RPMI8226 (cell line): ENCODE measurements at places on chromosomes 3 and 15.

- DNase-seq, result no peak
Measured at GRCh38 chr15:71302861-71303410, 187.7 kb downstream of the THSD4 start.

DNA sequence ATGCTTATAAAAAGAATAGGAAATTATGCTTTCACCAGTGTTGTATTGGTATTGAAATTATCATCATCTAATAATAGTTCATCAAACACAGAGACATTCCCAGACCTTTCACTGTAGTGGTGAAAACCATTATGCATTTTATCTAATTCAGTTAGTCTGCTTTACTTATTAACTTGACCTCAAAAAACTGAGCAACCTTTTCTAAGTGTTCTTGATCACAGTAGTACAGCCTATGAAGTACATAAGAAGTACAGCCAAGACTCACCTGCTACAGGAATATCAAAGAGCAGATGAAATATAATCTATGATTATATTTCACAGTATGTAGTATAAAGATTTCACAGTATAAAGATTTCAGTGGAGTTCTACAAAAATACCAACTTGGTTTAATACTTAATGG is 75.2 kb downstream of the FILIP1L start:
- DNase-seq, result no peak

DNA sequence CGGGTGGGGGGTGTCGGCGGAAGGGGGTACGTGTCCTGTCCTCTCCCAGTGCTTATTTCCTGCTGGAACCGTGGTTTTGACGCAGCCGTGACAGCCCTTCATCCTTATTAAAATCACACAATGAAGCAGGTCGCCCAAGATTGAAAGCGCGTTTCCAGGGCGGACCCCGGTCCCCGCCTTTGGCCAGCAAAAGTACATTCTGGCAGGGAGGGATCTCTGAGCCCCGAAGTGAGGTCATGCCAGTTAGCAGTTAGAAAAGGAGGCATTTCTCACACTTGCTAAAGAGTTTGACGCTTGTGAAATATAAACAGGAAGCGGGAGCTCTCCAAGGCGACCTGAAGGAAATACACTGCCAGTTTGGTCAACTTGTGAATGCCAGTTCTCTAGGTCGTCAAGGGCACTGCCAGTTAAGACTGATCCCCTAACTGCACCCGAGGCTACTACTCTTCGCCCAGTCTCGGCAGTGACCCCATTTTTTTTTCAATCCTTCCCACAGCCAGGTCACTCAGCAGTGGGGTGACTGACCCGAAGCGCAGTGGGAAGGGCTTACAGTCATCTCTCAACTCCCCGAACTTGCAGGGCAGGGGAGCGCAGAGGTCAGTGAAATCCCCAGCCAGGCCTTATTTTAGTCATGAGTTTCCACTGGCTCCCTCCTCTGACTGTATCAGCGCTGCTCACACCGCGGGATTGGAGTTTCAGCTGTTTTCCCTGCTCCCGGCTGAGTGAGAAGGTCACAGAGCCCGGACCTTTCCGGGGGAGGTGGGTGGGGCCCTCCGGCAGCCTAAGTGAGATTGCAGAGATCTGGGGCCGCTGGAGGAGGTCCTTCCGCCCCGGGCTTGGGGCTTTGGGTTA is 2.0 kb upstream of the BHLHE40 start:
- peak; percentile 66 for DNase-seq

DNA sequence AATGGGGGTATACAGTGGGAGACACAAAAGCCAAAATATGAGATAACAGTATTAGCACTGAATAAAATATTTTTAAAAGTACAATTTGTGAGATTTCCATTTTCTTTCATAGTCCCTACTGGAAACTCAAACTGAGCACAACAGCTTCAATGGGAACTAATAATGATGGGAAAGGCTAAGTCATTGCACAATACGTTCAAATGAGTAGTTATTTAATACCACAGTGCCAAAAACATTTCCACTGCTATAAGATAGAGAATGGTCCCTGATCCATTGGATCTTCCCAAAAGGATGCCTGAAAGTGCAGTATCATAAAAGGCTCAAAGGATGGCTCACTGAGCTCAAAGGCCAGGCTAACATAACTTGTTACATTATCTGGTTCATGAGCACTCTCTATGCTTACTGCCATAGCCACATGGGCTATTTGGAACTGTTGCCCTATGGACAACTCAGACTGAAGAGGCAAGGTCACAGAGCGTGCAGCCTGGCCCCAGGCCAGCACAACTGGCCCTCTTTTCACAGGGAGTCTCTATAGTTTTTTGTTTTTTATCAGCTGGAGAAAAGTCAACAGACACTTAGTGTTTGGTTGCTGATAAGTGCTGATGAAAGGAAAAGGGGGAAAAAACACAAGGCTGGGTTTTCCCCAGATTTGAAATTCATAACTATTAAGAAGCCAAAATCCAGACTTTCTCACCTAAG is 54.1 kb upstream of the PPIB start:
- no peak for DNase-seq

- peak; percentile 94 for DNase-seq
Measured at GRCh38 chr3:9362731-9363530, at the start of gene THUMPD3. TSS of gene THUMPD3 (plus strand) at chr3:9363054. CDS start at chr3:9365069, 2,015 bp downstream.

DNA sequence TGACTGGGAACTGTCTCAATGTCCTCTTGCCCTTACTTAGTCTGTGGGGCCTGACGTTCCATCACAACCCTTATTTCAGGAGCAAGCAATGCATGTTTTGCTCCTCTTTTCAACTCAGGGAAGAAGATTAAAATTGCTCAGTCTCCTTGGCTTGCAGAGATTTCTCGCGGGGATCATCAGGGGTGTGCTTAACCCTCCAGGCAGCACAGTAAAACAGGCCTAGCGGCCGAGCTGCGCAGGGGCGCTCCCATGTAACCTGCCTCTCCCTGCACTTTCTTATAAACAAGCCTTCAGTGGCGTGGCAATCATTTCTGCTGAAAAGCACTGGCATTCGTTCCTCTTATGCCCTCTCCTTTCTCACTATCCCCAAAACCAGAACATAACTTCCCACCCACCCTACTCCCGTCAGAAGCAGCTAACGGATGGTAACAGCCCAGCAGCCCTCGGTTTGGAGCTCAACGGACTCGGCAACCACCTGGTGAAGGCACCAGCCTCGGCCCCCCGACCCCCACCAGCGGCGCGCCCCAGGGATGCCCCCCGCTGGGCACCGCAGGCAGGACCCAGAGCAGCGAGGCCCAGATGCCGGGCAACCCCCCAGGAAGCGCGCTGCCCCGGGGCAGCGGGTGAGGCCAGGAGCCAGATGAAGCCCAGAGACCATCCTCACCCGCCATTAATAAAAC is 1.1 kb downstream of the MCF2L2 start:
- DNase-seq, result no peak

DNA sequence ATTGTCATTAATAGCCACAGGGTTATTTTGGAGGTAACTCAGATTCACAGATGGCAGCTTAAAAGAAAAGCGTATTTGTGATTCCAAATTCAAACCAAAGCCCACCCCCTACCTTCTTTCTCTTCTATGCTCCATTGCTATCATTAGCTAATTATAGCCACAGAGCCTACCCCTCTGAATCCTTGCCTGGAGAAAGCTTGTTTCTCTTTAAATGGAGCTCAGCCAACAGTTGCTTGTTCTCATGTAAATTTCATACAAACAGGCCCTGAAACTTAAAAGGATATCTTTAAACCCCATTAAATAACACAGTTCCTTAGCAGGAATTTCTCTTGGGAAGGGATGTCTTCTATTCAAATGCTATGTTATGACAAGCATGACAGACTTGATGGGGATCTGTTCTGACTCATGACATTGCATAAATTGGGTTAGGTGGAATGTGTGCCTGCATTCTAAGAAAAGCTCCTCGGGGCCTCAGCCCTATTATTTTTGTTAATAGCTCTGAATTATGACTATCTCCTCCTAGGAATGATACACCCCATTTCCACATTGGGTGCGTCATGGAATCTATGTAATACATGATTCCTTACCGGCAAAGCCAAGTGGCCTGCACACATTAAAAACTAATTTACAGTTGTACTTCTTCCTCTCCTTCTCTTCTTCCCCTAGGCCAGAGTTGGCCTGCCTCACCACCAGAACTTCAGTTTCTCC is 265.8 kb downstream of the TAFA4 start:
- no peak for DNase-seq

DNA sequence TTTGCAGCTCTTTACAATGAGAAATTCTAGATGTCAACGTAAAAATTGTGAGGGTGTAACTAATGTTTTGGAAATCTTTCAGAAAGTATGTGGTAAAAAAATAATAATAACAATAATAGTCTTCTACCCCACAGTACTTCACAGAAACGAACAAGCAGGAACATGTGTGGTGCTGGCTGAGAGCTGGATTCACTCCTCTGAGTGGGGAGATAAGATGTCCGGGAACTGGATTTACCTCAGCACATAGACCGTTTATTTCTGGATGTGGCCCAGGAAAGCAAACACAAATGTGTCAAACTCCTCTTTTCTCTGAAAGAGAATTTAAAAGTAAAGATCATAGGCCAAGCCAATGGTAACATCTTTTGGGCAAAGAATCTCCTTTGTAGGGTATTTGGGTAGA is 103.4 kb downstream of the SLC49A4 start:
- DNase-seq, result no peak

- DNase-seq, result peak; percentile 49
Measured at GRCh38 chr15:69980341-69981059, 117.2 kb downstream of the TLE3 start.

DNA sequence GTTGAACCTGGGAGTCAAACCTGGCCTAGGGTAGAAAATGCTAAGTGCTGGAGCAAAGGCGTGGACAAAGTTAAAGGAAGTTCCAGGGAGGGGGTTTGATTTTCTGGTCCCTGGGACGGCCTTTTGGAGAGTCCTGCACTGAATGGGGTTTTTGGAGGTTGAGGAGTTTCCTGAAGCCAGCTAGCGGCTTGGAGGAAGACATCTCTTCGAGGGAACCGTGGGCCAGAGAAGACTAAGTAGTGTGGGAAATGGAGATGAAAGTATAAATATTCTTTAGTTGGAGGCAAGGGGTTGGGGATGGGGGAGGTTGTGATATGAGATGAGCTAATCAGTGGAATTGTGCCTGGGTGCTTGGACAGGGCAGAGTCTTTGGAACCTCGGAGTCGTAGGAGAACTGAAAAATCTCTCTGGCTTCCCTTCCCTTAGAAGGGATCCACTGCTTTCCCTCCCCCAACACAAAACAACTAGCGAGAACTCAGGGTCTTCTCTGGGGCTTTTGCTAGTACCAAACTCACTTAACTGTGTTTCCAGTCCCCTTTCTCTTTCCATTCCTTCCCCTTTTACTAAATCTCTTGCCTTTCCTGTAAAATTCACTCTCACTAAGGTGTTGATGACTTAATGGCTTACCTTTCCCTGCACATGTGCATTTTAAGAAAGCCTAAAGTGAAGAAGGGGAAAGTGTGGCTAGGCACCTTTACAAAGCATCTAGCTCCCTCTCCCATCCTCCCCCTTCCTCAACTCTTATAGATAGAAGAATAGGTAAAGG is 1.0 kb downstream of the LPP start:
- DNase-seq, result no peak

- DNase-seq, result peak; percentile 28
Measured at GRCh38 chr15:74251131-74251811, 15.1 kb downstream of the CCDC33 start.

GRCh38 chr3:14162178-14162577 is 16.2 kb downstream of the XPC start:
- DNase-seq, result no peak

DNA sequence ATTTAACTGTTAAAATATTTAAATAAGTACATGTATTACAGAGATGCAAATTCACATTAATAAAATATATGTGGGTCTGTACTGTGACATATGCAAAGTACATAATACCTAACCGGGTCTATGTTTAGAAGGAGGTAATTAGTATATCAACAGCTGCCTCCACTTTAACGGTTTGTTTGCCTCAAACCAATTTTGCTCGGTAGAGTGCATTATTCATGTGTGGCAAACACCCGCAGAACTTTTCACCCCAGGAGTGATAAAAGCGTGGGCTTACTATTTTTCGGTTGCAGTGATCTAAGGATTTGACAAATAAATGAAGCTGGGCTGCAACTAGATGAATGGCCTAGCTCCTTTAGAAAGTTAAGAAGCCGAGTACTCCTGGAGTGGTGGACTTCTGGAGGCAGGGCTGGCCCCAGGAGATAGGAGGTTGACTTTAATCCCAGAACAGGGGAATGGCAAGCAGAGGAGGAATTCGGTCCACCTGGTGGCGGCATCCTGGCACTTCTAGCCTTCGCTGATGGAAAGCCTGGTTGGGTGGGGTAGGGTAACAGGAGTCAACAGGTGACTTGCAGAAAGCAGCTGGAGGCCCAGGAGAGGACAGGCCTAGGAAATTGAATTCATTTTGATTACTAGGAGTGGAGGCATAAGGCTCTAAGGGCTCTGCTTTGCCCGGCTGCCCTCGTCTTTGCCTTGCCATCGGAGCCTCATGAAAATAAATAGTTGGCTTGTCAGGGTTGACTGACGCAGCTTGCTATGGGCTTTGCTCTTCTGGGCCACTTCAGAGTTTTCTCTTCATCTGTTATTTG is 2.4 kb downstream of the SLCO3A1 start:
- DNase-seq, result peak; percentile 63

DNA sequence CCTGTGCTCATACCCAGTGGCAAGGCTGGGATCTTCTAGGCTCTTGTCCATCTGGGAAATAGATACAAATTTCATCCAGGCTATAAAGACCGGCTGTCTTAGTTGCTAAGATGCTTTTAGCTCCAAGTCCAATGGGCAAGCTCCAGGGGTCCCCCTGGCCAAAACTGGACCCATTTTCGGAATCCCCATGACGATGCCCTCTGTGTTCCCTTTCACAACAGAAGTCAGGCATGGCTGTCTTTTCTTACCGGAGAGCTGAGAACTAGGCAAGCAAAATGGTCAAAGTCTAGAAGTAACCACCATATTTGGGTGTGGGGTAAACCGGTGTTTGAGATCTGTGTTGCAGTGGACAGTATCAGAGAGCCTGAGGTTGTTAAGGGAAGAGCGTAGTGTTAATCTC is 1.0 kb downstream of the GLYCTK start:
- no peak for DNase-seq
